ENCODE measurements at places on chromosomes 3 and 15.

- DNase-seq = peak; percentile 54
Measured at GRCh38 chr15:90388462-90389380, 679 bp downstream of the IQGAP1 start.

DNA sequence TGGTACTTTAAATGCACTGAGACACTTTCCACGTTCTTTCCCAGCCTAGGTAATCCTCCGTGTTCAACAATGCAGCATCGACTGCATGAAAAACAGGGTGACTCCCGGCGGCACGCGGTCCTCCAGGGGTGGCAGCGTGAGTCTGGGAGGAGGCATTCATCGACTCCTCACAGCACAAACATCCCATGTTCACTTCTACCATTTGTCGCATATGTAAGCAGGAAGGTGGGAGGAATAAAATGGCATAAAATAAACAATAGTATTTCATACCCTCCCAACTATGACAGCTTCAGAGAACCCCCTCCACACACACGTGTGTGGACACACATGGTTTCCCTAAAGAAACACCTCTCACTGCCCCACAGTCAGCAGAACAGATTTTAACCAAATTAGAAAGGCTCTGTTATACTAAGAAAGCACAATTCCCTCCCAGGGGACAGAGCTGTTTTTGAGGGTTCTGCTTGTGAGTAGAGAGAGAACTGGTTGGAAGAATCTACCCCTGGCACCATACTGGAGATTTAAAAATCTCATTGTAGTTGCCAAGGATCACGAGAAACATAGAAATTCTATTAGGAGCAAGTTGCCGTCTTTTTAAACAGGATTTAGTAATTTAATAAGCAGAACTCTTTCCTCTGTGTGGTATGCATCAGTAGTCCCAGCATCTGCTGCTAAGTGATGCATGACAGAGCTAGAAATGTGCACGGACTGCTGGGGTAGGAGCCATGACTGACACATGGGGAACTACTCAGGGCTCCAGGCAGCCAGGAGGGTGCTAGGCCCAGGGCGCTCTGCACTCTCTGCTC, 6.0 kb downstream of the FAM43A start:
- no peak for DNase-seq

- peak; percentile 65 for DNase-seq
Measured at GRCh38 chr15:80568298-80568697, 126.8 kb upstream of the ABHD17C start.

GRCh38 chr3:178159691-178160220, 376.5 kb upstream of the KCNMB2 start:
- no peak for DNase-seq

DNA sequence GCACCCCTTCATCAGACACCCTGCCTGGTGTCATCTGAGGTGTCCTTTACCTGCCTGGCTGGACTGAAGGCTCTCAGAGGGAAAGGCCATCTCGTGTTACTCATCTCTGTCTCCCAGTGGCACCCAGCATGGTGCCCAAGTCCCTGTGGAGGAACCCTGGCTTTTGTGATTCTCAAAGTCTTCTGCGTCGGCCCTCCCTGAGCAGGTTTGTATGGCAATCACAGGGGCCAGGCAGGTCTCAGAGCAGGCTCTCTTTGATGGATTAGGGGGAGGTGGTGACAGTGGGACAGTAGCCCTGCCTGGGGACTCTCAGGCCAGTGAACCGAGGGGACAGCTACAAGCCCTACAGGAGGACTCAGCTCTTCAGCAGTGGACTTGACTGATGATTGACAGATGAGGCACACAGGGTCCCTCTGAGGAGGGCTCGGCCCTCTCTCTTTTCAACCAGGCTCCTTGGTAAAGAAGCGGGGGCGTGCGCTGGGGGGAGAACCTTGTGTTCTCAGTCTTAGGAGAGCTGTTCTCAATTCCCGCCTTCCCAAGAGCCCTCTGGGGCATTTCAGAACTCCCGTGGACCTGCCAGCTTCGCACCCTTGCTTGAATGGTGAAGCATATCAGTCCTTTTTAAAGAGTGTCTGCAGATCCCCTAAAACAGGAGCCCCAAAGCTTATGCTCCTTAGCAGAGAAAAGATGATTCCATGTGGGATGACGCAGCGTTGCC, 108.3 kb downstream of the VGLL4 start:
- DNase-seq = no peak

DNA sequence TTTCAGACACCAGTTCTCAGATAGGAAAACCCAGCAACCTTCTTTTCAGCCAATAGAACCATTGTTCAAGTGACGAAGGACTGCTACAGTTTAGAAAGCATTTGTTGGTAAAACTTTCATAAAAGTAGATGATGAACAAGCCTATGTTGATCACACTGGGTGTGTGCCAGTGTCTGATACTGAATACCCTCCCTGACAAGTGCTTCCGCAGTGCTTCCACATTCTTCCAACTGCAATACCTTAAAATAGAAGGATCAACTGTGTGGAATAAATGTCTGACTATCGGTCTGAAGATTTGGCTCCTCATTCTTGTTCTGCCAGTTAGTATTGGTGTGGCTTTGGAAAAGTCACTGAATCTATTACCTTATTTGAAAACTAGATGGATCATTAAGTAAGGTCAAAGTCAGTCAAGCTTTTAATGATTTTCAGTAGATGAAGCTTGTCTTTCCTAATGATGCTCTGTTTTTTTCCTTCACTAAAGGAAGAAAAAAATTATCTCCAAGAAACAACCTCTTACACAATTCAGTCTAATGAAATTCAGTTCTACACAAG, 479.4 kb upstream of the CBLB start:
- no peak for DNase-seq

DNA sequence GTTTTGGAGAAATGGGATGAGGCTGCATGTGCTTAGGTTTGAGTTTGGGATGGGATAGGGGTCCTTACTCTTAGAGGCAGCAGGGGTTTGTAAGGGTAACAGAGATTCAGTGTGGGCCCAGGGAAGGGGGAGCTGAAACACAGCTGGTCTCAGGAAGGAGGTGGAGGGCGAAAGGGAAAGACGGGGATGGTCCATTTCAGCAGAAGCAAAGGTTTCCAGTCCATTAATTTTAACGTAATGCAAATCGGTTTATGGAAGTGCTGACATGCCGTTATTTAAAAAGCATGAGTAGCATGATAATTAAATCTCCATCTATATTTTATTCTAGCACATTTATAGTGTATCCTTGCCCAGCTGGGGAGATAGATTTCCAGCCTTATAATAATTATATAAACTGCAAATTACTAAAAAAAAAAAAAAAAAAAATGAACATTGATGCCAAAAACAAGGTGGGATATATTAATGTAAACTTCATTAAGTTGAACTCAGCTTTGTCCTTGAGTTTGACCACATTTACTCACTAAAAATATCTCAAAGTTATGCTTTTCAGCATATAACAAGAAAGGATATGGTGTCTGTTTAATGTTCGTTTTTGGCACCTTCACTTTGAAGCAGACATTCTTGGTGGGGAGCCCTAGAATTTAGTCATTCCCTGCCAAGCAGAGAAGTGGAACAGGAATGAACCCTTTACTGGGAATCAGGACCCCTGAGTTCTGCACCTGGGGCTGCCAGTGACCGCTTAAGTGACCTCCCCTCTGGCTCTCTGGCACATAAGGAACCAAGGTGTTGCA, 234.7 kb downstream of the THSD4 start:
- DNase-seq = no peak

- no peak for DNase-seq
Measured at GRCh38 chr3:110493438-110494092, 578.1 kb upstream of the NECTIN3 start.

GRCh38 chr3:12966847-12967605, 106.2 kb downstream of the IQSEC1 start:
- peak; percentile 5 for DNase-seq

DNA sequence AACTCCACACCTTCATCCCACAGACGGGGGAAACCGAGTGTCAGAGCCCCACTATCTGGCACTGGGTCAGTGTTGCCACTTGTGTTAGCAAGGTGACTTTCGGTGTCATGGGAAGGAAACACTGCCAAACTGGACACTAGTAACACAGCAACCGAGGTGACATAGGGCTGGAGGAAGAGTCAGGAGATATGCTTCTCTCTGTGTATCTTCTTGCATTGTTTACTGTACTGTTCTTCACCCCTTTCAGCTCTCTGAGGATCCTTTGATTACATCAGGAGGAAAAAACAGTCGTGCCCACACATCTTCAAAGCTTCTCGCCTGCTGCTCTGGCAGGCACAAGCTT, 109.4 kb upstream of the RAD18 start:
- no peak for DNase-seq

- DNase-seq = peak; percentile 67
Measured at GRCh38 chr3:42229942-42230688, 35.9 kb downstream of the CCK start.

GRCh38 chr3:29152379-29152778, 128.5 kb upstream of the RBMS3 start:
- no peak for DNase-seq

GRCh38 chr3:184725176-184725719, 13.4 kb upstream of the MAGEF1 start:
- no peak for DNase-seq

GRCh38 chr15:90957031-90957790, 2.5 kb downstream of the RCCD1 start:
- no peak for DNase-seq

DNA sequence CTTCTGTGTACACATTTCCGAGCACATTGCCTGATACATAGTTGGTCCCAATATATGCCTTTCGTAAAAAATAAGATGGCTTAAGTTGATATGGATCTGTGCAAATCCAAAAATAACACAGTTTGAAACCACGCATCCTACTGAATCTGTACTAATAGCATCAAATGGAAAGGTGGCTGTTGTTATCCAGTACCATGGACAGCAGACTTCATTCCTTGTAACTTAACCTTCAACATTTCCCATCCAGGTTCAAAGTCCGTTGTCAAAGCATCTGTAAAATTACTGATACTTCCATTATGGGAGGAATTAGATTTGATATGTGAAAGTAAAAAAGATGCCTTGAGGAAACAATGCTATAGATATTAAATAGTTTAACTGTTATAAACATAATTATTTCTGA, 65.5 kb upstream of the C3orf49 start:
- peak; percentile 29 for DNase-seq

DNA sequence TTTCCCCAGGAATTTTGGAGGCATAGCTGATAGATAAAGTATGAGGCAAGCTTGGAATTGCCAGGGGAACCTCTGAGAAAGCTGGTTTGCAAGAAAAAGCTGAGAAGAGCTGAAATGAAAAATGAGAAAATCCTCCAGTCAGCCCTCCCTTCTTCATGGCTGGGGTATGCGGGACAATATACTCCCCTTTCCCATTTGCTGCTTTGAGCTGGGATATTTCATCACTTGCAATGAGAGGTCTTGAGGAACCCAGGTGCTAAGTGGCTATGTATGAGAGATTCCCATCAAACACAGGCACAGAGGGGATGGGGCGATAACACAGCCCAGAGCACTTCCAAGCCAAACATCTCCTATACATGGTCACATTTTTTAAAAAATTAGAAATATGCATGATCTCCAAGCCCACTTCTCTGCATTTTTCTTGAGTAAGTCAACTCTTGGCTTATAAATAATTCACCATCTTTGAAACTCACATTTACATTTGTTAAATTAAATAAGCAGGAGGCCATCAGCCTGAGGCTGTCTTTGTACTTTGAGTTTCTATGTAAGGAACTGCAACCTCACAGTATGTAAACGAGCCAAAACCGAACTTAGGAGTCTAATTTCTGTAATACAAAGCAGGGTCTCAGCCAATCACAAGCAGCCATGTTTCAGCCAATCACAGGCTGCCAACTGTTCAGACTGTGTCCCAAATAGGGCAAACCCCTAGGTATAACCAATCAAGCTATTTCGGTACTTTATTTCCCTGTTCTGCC, 983.6 kb upstream of the NR2F2 start:
- DNase-seq = no peak

DNA sequence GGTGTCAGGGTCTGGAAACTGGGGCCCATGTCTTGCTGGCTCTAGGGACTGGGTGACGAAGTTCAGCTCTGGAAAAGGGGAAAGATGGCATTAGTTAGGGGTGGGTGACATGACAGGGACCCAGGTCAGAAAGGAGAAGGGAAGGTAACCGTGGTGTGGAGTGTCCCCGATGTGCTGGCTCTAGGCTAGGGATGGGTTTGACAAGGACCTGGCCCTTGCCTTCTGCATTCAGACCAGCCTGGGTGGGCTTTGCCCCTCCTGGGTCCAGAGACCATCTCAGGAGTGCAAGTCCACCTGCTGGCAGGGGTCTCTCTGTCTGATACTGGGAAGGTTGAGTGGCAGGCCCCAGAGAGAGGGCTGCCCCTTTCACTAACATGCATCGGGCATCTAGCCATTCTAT, 28.7 kb upstream of the ATP2B2 start:
- no peak for DNase-seq

DNA sequence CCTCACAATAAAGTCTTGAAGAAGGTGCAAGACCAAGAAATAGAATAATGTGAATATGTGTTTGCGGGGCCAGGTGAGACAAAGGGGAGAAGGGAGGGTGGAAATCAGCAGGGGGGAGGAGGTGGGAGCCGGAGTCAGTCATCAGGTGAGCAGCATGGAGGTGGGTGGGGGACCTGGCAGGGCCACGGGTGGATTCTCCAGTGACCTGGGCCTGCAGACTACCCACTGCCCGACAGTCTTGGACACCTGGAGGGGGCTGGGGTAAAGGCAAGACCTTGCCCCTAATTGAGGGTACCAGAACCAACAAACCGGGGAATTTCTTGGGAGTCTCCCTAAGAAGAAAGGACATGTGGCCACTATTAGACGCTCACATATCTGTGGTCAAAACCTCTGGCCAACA, 95.8 kb downstream of the CHSY1 start:
- no peak for DNase-seq

- DNase-seq = no peak
Measured at GRCh38 chr15:101013201-101013550, 94.0 kb downstream of the LRRK1 start.

DNA sequence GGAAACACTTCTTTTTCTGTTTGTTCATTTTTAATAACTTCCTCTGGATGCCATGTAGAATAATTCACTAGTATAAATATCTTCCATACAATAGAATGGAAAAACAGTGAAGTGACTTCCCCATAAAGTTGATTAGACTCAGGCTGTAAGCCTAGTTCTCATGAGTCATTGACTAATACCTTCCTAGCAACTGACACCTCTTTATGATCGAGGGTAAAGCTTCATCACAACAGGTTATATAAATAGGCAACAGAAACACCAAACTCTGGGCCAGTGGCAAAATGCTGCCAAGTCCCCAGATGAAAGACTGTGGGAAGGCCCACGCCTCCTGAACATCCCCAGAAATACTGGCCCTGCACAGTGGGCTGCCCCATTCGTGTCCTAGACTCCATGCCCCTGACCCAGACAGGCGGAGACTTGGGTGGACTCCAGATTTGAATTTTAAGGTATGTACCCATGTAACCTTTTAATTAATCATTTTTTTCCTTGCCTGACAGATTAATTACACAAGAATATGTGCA, 71.3 kb upstream of the TBC1D23 start:
- DNase-seq = no peak

- DNase-seq = peak; percentile 97
Measured at GRCh38 chr3:171788546-171789351, 21.5 kb downstream of the PLD1 start.

DNA sequence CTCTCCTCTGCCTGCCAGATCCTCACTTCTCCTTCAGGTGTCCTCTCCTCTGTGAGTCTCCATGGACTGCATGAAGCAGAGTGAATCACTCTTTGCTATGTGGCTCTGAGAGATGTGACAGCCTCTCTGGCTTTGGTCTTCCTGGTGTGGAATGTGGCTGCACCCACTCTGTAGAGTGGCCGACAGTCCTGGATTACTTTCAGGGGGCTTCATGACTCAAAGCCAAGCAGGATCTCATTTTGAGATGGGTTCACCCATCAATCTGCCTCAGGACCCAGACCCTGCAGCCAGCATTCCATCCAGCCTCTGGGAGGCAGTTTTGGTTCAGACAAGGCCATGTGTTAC, 221.9 kb upstream of the LYSMD4 start:
- no peak for DNase-seq

- no peak for DNase-seq
Measured at GRCh38 chr15:67103869-67104268, 38.5 kb downstream of the SMAD3 start.
